Common myeloid progenitor, CD34-positive (primary cell): ENCODE measurements at places on chromosomes 16 and 17.

DNA sequence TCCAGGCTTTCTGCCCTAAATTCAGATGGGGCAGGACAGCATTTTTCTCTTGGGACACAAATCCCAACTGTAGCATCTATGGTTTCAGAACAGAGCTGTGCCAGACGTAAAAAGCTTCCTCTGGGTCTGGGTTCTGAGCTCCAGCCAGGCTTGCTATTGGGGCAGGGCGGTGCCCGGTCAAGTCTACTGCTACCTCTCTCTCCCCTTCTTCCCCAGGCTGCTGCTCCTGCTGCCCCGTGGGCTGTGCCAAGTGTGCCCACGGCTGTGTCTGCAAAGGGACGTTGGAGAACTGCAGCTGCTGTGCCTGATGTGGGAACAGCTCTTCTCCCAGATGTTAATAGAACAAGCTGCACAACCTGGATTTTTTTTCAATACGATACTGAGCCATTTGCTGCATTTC is 1.1 kb downstream of the MT1M start:
- DNase-seq = no peak

- no peak for DNase-seq
Measured at GRCh38 chr17:46182961-46183360, 10.3 kb downstream of the KANSL1 start.

GRCh38 chr17:77690271-77691161 is 268.0 kb upstream of the TNRC6C start:
- peak; percentile 44 for DNase-seq

DNA sequence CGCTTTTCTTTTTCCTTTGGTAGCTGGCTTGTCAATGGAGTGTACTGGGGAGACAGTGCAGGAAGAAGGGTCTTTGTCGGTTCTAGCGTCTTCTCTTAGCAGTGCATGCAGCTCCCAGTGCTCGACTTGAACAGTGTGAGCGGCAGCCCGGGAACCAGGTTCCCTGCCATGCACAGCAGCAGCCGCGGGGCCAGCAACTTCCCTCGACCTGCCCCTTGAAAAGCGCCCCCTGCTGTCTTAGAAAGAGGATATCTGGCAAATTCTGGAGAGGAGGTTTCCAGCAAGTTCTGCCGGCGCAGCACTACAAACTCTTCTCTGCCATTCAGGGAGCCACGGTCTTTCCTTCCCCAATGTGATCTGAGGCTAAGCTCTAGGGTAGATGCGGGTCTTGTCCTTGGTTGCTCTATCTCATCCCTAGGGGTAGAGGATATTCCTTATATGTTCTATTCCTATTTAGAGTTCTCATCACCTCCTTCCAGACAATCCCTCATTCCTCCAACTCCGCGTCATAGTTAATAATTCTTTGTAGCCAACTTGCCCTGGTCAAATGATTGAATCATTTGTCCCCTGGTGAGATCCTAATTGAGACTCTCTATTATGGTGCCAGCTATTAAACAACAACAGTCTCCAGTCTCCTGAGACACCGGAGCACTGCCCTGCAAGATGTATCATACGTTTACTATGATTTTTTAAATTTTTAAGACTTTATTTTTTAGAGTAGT is 451.3 kb downstream of the PMP22 start:
- DNase-seq = peak; percentile 68

DNA sequence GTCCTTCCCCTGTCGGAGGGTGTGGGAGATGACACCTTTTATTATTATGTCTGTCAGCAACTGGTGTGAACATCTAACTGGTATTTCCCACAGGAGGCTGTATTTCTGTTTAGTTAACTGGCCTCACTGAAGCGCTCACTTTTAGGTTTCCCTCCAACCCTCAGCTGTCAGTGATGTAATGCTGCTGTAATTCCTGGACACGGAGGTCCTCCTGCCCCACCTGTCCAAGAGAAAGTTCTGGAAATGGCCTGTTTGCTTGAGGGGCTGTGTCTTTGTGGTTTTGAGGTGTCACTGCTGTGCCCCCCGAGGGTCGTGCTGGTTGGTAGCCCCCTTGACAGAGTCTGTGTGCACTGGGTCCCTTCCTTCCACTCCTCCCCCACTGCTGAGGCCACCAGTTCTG is 11.5 kb downstream of the KCNJ12 start:
- no peak for DNase-seq

DNA sequence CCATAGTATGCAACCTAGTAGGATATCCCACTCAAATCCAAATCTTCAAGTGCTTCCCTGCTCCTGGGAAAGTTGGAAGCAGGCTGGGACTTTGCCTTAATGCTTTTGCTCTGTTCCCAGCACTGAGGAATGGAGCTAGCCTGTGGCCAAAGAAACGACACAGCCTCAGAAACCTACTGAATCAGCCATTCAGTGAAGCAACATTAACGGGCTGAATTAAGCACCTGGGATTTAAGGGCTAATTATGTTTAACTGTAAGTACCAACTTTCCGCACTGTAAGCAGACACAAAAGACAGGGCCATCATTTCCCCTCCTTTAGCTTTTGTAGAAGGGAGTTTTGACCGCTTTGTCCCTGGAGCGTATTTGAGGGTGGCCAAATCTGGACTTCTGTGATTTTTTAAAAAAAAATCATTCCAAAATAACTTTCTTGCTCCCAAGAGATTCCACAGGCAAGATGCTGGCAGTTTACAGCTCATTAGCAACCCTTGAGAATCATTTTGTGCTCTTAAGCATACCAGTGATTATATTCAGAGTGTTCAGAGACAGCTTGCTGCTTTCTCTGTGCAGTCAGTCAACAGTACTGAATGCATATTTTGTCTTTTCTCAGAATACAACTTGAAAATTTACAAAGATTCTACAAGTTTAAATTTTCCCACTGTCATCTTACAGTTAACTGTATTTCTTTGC is 17.6 kb upstream of the NOL11 start:
- DNase-seq = no peak

- no peak for DNase-seq
Measured at GRCh38 chr16:66263168-66263972, 103.1 kb upstream of the CDH5 start.

DNA sequence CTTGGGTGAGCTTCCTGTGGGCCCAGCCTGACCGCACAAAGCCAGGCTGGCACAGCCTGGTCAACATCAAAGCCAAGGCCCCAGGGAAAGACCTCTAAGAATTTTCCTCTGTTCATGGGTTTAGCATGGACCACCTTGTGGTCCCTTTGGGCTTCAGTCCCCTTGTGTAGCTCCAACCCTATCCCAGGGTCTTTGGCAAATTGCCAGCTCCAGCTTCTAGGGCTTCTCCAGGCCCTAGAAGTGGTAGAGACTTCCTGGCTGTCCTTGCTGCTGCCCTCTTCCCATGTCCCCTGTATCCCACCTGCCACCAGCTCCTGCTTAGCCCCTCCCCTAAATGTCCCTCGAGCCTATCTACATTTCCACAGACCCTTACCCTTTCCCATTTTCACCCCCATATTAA is 9.7 kb upstream of the ITGA3 start:
- DNase-seq = no peak

- DNase-seq = no peak
Measured at GRCh38 chr16:83579027-83579426, 228.8 kb upstream of the HSBP1 start.

GRCh38 chr16:9360075-9360474 is 268.6 kb downstream of the HAPSTR1 start:
- no peak for DNase-seq

- DNase-seq = no peak
Measured at GRCh38 chr16:66228792-66229191, 137.7 kb upstream of the CDH5 start.

DNA sequence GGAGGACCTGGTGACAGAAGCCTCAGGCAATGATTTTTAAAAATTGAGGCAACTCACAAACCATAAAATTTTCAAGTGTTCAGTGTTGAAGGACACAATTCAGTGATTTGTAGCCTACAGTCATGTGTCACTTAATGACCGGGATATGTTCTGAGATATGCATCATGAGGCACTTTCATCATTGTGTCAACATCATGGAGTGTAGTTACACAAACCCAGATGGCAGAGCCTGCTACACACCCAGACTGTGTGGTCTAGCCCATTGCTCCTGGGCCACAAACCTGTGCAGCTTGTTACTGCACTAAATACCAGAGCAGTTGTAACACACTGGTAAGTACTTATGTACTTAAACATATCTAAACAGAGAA is 1.6 kb downstream of the PRSS41 start:
- no peak for DNase-seq

- no peak for DNase-seq
Measured at GRCh38 chr17:49910858-49911204, 58.2 kb upstream of the DLX4 start.

DNA sequence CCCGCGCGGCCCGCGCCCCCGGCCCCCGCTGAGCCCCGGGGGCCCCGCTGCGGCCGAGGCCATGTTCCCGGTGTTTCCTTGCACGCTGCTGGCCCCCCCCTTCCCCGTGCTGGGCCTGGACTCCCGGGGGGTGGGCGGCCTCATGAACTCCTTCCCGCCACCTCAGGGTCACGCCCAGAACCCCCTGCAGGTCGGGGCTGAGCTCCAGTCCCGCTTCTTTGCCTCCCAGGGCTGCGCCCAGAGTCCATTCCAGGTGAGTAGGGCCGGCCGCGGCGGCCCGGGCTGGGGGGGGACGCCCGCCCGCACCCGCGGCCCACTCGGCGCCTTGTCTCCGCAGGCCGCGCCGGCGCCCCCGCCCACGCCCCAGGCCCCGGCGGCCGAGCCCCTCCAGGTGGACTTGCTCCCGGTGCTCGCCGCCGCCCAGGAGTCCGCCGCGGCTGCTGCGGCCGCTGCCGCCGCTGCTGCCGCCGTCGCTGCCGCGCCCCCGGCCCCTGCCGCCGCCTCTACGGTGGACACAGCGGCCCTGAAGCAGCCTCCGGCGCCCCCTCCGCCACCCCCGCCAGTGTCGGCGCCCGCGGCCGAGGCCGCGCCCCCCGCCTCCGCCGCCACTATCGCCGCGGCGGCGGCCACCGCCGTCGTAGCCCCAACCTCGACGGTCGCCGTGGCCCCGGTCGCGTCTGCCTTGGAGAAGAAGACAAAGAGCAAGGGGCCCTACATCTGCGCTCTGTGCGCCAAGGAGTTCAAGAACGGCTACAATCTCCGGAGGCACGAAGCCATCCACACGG is 504 bp downstream of the MAZ start:
- DNase-seq = peak; percentile 69

- DNase-seq = peak; percentile 48
Measured at GRCh38 chr16:30893417-30893743, 497 bp downstream of the BCL7C start.

DNA sequence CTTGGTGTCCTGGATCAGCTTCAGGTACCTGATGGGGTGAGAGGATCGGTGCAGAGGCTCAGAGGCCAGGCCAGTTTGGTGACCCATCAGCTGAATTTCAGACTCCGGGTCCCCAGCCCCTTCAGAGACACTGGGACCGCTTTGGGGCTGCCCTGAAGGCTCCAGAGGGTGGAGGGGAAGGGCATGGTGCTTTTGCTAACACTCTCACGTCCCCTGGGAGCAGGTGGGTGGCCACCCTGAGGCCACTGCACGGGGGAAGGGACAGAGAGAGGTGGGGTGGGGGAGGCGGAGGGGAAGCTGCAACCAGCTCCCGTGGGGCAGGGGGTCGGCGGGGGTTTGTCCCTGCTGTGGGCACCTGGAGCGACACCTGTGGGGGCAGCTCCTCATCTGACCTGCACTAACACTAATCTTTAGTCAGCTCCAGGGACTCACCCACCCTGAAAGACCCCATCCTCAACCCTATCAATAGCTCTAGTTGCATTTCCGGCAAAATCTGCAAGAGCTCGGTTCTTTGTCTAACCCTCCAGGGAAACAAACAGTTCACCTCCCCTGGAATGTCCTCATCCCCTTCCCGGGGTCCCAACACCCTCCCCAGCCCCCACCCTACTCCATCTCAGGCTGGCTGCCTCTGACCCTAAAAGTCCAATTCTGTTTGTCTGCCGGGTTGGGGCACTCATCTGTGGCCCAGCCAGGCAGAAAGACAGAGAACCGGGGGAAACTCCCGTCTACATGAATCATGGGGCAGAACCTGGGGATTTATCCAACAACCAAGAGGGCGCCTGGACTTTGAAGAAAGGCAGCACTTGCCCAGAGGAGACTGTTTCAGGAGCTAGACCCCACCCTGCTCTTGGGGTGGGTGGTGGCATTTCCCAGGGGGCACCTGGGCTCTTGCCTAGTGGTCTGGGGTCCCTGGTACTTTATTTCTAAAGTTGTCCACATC is 91.9 kb upstream of the CBX4 start:
- DNase-seq = no peak

GRCh38 chr17:52759864-52760263 is 601.4 kb upstream of the CA10 start:
- DNase-seq = no peak

- peak; percentile 88 for DNase-seq
Measured at GRCh38 chr17:19371259-19372010, 6.9 kb upstream of the MAPK7 start.

DNA sequence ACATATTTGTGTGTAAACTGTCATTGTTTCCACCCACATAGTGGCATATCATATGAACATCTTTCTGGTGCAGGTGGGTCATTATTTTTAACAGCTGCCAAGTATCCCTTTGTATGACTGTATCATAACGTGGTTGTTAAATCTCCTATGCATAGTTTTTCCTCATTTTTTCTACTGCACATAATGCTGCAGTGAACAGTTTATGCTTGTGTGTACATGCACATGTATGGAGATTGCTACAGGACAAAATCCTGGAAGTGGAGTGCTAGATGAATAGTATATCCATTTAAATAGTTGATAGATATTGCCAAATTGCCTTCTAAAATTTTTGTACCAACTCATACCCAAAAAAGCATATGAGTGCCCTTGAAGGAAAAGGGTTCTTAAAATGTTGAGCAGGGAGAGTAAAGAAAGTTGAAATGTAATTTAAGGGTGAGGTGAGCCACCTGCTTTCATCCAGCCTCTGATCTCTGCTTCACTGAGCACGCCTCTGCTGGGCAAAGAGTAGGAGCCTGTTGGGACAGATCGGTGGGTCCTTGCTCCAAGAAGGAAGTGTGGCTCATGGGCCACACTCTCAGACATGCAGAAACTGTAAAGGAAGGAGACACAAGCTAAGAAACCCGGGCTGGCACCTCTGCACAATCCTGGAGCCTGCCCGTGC is 55.3 kb downstream of the HLF start:
- no peak for DNase-seq

DNA sequence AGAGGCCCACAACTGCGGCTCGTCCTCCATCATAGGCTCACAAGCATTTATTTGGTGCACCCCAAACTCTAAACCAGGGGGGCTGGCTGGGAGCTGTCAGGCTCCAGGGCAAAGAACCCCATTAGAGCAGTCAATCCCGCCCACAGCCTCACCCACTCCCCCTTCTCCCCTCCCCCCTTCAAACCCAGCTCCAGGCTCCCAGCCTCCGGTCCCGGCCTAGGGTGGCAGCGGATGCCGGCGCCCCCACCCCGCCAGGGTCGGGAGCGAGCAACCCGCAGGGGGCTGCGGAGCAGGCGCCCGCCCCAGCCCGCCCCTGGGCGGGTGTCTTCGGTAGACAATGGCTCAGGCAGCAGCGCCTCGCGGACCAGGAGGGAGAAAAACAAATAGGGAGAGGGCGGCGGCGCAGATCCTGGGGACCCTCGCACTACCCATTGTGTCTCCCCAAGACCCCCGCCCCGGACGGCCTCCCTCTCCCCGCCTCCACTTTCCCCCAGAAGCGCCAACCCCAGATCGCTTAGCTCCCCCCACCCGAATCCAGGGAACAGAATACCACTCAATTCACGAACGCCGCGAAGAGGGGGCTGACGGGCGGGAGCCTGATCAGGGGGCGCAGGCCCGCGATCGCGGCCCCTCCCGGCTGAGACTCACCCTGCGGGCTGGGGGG is 572 bp downstream of the FAM171A2 start:
- peak; percentile 35 for DNase-seq

- no peak for DNase-seq
Measured at GRCh38 chr16:85562093-85562786, 50.9 kb upstream of the GSE1 start.
